Activated naive CD4-positive, alpha-beta T cell treated with anti-CD3 and anti-CD28 coated beads for 36 hours (primary cell): ENCODE measurements at places on chromosomes 1 and 21.

- peak; percentile 18 for DNase-seq
Observed at GRCh38 chr1:236345728-236346127, 48.4 kb upstream of the EDARADD start.

DNA sequence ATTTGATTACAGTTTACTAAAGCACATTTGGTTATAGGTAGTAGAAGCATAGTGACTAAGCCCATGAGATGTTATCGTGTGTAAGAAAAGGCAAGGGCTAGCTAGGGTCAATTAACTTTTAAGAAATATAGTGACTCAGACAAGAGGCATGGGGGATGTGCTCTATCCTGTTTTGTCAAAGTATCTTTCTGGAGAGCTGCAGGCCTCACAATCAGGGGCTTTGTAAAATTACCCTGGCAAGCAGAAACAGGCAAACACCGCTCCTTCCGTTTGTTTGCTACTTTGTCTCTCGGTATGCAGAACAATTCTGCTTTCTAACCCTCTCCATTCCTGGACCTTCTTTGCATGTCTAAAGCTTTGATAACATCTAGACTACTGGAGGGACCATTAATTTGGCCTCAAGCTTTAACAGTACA is 26.1 kb upstream of the ZNF697 start:
- no peak for DNase-seq

GRCh38 chr1:37764414-37764825 is 500 bp downstream of the EPHA10 start:
- peak; percentile 71 for DNase-seq

GRCh38 chr1:147089457-147089856 is 82.8 kb downstream of the PRKAB2 start:
- DNase-seq = no peak

DNA sequence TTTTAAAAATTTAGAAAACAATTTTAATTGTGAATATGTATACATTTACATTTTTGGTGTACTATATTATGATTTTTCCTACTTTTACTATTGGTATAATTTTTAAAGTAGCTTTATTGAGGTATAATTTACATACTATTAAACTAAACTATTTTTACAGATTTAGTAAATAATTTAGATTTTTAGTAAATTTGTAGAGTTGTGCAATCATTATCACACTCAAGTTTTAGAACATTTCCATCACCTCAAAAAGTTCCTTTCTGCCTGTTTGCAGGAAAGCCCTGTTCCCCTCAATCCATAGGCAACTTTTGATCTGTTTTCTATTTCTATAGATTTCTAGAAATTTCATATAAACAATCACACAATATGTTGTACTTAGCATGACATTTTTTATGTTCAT is 8.2 kb downstream of the PHTF1 start:
- DNase-seq = no peak

GRCh38 chr1:178629252-178630154 is 95.5 kb upstream of the RALGPS2 start:
- no peak for DNase-seq

DNA sequence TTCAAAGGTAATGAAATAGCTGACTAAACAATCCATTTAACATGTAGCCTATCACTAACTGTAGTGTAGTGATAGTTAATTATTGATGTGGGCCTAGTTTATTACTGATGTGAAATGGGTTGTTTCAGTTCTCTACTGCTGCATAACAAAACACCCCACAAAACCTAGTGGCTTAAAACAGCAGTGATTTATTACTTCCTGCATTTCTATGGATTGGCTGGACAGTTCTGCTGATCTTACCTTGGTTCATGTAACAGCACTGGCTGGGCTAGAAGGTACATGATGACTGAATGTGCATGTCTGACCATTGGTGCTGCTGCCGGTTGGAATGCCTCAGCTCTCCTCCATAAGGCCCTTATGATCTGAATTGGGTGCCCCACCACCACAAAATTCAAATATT is 5.4 kb upstream of the ABL2 start:
- DNase-seq = no peak

DNA sequence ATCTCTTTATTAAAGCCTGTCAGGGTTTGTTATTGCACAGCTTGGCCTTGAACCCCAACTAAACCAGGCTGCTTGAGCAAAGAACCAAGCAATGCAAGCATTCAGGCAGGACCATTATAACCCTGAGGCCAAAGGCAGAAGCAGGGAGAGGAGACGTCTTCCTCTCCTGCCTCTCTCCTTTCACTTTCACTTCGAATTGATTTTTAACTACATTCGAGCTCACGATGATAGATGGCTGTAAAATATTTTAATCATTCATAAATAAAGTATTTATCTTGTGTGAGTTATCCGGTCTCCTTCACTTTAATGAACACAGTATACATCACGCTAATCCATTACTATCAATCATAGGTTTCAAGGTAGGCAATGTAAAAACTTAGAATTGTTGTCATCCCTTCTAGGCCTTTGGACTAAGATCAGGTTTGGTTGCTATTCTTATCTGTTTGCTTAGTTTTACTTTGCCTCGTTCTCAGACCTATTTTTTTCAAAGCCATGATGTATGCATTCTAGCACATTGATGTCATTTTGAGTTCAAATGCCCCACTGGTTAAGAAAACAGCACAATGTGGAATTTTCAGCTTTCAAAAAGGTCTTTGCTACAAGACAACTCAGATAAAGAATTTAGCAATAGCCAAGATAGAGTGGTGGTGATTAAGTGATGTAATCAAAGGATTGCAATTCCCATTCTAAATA is 480.2 kb upstream of the RUNX1 start:
- peak; percentile 14 for DNase-seq

- no peak for DNase-seq
Observed at GRCh38 chr1:117173006-117173405, 37.7 kb downstream of the VTCN1 start.
